ENCODE measurements at places on chromosomes 2 and 18. TPM values are rescaled to one million over a fixed set of nuclear protein-coding genes. Genes with fewer than 3 reads are reported as not detected.

DNA sequence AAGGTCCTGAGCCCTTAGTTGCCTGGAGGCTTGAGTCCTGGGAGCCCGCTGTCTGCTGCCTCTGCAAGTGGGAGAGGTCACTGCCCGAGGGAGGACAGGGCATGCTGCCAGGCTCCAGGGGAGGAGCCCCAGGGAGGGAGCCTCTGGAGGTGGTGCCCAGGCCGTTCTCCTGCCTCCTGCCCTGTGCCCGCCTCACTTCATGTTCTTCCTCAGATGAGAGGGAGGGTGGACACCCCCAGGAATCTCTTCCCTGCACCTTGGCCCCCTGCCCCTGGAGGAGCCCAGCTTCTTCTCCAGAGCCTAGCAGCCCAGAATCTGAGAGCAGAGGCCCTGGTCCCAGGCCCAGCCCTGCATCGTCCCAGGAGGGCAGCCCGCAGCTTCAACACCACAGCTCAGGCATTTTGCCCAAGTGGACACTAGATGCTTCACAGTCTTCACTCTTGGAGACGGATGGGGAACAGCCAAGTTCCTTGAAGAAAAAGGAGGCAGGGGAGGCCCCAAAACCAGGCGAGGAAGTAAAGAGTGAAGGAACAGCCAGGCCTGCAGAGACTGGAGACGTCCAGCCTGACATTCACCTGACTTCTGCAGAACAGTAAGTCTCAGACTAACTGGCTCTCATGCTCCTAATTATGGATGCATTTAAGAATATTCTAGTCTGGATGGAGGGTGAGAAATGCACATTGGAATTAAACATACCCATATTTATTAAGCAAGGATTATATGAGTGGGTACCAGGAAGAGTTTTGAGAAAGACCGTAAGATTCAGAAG, 12.1 kb downstream of the PSD4 start:
- no peak for ATAC-seq

DNA sequence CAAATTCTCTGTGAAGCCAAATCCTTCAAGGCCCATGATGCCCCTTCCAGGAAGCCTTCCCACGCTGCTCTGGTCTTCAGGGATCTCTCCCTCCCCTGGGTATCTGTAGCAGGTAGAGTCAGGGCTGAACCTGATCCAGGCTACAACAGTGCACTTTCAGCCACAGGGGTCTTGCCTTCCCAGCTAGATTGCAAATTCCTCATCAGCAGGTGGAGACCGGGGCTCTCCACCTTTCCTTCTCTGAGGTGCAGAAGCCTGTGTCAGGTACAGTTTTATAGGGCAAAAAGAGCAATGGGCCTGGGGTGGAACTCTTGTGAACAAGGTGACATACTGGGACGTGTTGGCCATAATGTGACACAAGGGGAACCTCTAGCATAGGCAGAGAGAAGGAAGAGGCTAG, 312.9 kb downstream of the MYCN start:
- no peak for ATAC-seq

DNA sequence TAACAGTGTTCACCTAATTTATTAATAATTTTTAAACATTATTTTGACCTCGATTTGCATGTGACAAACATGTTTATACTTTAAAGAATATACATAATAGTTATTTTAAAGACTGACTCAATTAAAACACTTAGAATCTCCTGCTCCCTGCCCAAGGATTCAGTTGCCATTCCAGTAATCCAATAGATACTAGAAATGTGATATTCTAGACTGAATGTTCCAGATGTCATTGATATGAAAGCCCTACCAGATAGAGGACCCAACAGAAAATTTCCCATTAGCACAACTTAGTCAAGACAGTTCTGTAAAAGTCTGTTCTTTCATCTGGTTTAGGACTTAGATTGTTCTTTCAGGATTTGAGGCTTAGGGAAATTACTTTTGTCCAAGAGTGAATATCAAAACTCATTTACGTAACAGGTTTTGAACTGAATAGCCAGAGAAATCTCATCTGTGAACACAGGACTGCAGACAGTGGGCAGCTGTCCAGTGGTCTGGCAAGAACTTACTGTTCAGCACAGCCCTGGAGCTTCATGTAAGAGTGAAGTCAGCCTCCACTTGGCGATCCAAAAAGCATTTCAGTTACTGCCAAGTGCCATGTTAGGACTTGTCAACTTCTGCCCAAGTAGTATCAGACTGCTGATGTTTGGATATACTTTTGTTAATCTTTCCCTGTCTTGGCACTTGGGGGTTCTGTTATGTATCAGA, 77.5 kb downstream of the OSBPL6 start:
- ATAC-seq, result peak; percentile 83

DNA sequence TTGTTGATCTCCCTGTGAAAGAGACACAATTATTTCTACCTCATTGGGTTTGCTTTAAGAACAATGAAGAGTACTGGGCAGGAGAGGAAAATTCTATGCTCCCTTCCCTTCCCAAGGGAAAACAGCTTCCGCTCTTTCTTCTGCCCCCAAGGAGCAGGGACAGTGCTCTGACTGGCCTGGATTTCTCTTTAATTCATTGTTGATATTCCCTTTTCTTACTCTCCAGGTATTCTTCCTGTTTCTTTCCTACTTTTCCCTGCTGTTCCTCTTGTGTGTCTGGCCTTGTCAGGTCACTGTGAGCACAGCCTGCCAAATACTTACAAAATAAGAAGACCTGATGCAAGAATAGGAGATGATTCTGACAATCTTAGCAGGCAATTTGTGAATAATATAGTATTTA, 49.6 kb upstream of the SPAG16 start:
- no peak for ATAC-seq

DNA sequence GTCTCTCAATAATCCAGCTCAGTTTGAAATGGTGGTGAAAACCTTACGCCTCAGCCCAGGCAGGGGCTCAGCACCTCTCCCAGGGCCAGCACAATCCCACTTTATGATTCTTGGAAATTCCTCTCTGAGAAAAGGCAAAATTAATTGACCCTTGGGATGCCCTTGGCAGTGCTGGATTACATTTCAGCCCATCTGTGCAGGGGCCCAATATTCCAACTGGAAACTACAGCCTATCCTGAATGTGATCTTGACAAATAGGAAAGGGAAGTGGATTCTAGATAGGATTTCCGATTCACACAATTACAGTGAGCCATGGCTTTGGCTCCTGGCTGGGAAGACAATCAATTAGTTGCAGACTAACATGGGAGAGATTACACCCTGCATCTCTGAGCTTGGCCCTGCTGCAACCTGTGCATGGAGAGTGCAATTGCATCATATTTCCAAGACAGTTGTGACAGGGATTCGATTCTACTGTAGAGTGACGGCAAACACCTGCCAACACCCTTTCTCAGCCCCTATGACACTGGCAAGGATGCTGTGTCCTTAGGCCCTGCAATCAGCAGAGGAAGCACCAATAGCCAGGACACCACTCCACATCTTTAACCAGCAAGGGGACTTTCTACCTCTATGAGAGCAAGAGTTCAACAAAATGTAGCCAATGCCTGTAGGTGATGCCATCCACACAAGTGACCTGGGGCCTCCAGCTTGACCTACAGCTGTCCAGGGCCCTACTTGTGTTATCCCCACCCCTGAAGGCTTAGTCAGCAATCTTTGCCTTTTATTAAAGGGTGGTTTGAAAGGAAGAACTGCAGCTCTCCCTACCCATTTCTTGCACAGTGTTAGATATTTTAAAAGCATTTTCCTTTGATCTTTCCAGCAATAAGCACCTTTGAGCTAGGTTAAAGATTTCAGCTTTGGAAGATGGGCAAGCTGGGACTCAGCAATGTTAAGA, 187.2 kb upstream of the HS6ST1 start:
- no peak for ATAC-seq

- no peak for ATAC-seq
Measured at GRCh38 chr2:68931799-68932198, 20.9 kb downstream of the GKN2 start.

GRCh38 chr2:126799301-126799700, 99.4 kb upstream of the TEX51 start:
- no peak for ATAC-seq

- ATAC-seq, result peak; percentile 57
Measured at GRCh38 chr2:205633994-205634393, 48.3 kb upstream of the NRP2 start.

- ATAC-seq, result no peak
Measured at GRCh38 chr2:144084114-144084661, 435.7 kb downstream of the ZEB2 start.

DNA sequence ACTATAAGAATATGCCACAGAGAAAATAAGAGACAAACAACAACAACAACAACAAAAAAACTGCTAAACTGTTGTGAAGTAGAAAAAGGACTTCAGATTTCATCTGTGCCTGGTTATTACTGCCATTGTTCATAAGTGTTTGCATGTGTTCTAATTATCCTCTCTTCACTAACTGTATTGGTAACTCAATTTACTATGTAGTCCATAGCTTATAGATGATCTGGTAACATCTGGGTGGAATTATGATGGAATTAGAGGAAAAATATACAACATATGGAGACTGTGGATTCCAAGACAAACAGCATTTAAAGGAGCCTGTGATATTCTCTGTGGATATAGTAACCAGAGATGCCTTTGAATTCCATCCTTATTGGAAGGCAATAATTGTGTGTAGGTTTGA, 1891.5 kb upstream of the PIK3C3 start:
- ATAC-seq, result no peak

- no peak for ATAC-seq
Measured at GRCh38 chr2:127768775-127769479, 42.0 kb downstream of the WDR33 start.

- ATAC-seq, result no peak
Measured at GRCh38 chr18:77495079-77495478, 245.4 kb downstream of the GALR1 start.

GRCh38 chr2:232888099-232888836, 18.2 kb downstream of the SNORC start:
- ATAC-seq, result no peak

GRCh38 chr2:15667809-15668556, 76.3 kb downstream of the DDX1 start:
- ATAC-seq, result no peak

DNA sequence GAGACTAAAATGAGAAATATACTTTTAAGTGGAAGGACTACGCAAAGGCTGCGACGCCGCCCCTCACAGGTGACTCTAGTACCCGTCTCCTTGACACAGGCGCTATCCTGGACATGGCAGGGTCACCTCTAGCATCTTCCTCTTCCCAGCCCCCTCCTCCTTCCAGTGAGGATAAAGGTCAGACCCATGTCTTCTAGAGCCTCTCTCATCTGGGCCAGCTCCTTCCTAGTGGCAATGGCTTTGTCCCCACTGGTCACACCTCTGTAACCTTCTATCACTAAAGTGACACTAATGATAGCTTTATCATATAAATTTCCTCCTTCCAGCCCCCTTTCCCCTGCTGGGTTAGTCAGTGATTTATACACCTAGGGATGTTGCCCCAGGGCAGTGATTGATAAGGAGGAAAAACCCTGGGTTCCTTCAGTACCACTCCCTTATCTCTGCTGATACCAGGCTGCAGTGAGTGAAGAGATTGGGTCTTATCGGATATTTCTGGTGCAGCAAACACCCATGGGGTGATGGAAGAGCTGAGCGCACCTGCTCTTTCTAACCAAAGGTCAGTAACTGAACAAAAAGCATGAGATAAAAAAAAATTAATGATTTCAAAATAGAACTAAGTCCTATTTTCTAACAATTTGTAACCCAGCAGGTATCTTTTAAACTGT, 62.0 kb upstream of the FZD5 start:
- ATAC-seq, result no peak

DNA sequence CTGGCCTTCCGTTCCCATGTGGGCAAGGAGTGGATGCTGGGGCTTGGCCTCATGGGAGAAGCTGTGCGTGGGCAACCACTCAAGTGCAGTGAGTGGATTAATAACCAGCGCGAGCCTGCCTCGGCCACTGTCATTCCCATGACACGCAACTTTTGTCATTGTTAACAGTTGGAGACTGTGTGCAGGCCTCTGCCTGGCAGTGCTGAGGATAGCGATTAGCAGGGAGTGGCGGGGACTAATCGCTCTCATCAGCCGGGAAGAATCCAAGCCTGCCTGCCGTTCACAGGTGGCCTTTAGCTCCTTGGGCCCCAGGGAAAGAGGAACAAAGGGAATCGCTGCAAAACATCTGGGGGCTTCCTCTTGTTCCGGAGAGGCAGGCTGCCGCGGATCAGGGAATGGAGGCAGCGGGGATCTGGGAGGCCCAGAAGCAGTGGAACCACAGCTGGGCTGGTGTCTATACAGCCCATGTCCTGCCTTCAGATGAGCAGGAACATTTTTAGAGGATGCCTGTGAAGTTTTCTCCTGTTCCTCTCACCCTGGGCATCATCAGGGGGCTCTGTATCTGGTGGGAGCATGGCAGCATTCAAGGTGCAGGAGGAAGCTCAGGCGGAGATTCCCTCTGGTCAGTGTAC, 53.8 kb downstream of the CTIF start:
- ATAC-seq, result no peak

DNA sequence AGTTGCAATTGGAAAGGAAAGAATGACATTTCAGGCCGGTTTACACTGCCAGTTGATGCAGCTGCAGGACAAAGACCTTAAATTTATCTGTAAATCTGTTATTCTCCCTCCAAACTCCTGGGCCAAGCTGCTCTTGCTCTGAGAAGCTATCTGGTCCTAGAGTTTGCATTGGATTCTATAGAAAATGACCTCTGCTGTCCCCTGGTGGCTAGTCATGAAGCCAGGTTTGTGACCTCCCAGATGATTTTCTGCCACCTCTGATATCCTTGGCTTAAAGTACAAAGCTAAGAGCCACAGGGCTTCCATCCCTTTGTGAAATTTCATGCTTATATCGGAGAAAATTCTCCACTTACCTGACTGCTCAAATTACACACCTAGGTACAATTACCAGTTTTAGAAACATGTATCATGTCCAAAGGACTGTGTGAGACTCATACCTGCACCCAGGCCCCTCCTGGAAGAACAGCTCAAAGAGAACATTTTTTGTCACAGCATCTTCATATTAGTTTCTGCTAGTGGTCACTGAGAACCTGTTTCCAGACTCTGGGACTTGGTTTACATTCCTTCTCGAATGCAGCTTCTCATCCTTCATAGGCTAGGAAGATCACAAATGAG, 28.9 kb upstream of the IER3IP1 start:
- ATAC-seq, result no peak

DNA sequence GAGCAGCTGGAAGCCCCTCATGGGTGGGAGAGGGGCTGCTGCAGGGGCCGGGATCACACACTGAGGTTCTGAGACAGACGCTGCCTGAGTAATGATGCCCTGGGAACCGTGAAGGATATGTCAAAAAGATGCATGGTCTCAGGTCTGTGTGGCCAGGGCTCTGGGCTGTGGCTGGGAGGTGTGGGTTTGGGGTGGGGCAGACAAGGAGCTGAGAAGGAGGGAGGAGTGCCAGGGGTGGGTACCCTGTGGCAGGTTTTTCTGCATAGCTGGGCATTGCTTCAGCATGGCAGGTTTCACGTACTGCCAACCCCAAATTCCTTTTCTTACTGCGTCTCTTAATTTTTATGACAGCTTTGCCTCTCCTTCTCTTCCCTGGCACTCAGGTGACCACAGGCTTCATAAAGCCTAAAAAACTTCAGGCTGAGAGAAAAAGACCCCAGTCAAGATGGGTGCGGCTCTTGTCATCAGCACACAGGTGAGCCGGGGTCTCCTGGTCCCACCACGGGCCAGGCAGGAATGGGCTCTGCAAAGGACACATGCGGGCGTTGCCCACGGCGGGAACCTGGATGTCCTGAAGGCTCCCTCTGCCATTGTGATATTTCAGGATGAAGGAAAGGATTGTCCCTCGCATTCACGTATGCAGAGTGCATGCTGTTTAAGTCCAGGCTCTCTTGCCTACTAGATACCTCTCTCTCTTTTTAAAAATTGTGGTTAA, 18.0 kb downstream of the MALL start:
- ATAC-seq, result no peak

- no peak for ATAC-seq
Measured at GRCh38 chr2:218024871-218025270, 22.1 kb upstream of the TNS1 start.

Gene CNGA3
- 10.6 TPM for total RNA-seq

Gene PRLH
- not detected for total RNA-seq

Gene FAM237A
- total RNA-seq, result not detected

Gene UGT1A9
- total RNA-seq, result not detected

Data from gastroesophageal sphincter (tissue), 4 donors.